Osteocyte (in vitro differentiated cells): ENCODE measurements at places on chromosomes 7 and 10. TPM values are rescaled to one million over a fixed set of nuclear protein-coding genes. Genes with fewer than 3 reads are reported as not detected.

DNA sequence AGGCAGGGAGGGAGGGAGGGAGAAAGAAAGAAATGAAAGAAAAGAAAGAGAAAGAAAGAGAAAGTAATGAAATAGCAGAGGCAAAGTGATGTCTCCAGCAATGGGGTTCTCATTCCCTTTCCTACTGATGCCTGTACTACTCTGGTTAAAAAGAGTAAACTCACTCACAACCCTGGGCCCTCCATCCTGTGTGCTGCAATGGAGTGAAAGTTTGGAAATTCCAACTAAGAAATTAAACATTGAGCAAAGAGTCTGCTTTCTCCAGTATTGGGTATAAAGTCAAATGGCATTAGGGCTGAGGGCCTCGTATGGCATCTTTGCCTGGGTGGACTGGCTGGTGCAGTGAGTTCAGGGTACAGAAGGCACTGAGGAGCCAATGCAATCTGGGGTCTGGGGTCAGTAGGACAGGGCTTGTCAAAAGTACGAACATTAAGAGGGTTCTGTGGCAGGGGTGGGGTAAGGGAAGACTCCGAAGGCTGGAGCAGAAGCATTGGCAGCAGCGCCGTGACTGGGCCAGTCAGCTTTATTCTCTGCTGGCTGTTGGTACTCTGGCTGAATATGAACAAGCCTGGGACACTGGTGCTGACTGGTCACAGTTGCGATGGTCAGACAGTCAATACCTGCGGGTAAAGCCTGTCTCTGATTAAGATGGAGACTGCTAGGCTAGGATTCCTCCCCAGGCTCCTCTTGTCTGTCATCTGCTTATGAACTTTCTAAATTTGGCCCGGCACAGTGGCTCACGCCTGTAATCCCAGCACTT lies 24.1 kb upstream of the TNS3 start:
- no peak for DNase-seq

DNA sequence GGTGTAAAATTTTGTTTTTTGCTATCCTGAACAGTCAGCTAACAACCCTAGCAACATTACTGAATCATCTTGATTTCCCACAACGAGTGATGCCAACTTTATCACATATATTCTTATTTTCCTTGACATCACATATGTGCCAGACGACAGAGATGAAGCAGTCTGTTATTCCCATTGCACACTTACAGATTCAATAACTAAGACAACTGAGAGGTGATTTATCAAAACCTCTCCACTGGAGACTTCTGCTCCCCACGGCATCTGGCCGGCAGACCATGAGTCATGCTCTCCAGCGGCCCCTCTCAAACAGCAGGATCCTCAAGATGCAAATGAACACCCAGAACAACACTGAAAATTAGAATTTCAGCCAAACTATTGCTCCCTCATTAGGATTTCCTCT lies 57.1 kb downstream of the AMPH start:
- no peak for DNase-seq

GRCh38 chr10:118767297-118768040 lies 12.7 kb upstream of the CACUL1 start:
- no peak for DNase-seq

GRCh38 chr7:141739250-141739649 lies 1.1 kb downstream of the SSBP1 start:
- DNase-seq = no peak

GRCh38 chr7:159227433-159227832 lies 82.8 kb upstream of the VIPR2 start:
- no peak for DNase-seq

- DNase-seq = no peak
These were observed 8.7 kb upstream of the POLD2 start for GRCh38 chr7:44132039-44132438.

DNA sequence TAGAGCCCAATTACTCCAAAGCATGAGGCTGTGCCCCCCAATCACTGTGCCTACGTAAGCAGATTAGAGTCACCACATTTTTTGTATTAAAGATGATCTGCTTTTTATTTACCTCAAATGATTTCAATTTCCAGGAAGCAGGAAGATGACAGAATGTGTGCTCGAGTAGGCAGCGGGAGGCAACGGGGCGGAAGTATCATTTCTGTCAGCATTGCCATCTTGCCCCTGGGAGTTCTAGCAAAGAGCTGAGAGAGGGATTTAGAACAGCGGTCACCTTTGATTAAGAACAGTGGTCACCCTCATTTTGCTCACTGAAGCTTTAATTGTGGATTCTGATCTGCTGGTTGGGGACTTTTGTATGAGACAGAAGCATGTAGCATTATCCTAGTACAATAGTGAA lies 117.1 kb upstream of the FAM13C start:
- no peak for DNase-seq

DNA sequence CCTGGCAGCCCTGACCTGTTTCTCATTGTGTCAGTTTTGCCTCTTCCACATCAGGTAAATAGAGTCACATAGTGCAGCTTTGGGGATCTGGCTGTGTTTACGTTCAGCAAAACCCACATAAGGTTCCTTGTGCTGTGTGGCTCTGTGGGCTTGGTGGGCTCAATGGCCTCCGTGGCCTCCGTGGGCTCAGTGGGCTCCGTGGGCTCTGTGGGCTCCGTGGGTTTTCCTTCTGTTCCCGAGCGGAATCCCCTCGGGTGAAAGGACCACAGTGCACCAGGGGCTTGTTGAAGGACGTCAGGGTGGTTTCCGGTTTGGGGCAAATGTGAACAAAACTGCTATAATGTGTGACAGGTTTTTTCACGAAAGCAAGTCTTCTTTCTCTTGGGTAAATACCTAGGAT lies 12.5 kb upstream of the DPYSL4 start:
- DNase-seq = no peak

Gene UNCX
- total RNA-seq = not detected in 2 replicates

Gene IQCE
- total RNA-seq = 17.0 and 22.1 TPM in 2 replicates

Gene SPDYE16
- total RNA-seq = not detected in 2 replicates

Gene CYP2C18
- total RNA-seq = not detected in 2 replicates

Gene PRSS37
- not detected in 2 replicates for total RNA-seq

Gene TDRD1
- total RNA-seq = not detected in 2 replicates
